ENCODE measurements at places on chromosomes 4 and X. TPM values are rescaled to one million over a fixed set of nuclear protein-coding genes. Genes with fewer than 3 reads are reported as not detected.

GRCh38 chr4:12206091-12206490, 777.4 kb upstream of the HS3ST1 start:
- no peak for DNase-seq

DNA sequence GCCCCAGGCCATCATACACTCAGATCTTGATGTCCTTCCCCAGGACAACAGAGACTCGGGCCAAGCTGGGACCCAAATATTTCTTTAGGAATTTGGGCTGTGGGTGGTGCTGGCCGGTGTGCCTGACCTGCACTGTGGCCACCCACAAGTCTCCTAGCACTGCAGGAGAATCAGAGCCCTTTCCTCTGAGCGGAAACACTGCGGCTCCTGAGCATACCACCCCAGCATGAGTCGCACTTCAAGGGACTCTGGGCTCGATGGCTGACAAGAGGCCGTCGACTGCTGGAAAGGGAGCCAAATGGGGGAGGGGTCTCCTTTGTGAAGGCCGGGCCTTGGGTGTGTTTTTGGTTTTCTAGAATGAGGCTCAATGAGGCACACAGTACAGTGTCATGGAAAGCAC, 13.0 kb upstream of the IRAK1 start:
- DNase-seq, result no peak

DNA sequence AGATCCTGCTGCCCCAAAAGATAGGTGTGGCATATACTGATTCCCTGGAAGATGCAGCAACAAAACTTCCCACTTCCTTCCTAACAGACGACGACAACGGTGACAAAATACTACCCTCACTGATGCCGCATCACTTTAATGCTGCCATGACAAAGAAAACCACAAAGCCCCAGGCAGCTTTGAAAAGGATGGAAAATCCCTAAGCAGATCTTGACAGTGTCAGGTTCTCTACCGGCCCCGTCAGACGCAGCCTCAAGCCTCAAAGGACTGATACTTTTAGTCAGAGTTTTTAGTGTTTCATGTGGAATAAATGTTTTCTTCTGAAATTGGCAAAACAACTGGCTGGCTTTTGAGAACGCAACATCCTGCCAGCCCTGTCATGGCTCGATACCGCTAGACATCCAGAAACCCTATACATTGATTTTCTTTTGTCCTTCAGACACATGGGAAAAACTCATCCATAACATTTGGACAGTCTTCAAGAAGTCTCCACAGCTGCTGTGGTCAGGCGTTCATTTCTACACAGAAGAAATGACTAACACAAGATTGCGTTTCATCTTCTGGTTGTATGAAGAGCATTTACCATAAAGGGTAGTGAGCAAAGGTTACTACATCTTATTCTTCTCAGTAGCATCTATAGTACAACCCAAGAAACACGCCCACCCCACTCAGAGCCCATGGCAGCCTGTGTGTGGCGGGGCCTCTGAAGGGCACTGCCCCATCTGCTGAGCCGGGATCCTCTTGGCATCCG, 60.1 kb downstream of the GATB start:
- no peak for DNase-seq

GRCh38 chr4:144338148-144338547, 197.6 kb upstream of the GYPA start:
- DNase-seq, result no peak

GRCh38 chr4:74157154-74157553, 764 bp upstream of the MTHFD2L start:
- no peak for DNase-seq

GRCh38 chr4:151605215-151605614, 155.6 kb downstream of the GATB start:
- no peak for DNase-seq

DNA sequence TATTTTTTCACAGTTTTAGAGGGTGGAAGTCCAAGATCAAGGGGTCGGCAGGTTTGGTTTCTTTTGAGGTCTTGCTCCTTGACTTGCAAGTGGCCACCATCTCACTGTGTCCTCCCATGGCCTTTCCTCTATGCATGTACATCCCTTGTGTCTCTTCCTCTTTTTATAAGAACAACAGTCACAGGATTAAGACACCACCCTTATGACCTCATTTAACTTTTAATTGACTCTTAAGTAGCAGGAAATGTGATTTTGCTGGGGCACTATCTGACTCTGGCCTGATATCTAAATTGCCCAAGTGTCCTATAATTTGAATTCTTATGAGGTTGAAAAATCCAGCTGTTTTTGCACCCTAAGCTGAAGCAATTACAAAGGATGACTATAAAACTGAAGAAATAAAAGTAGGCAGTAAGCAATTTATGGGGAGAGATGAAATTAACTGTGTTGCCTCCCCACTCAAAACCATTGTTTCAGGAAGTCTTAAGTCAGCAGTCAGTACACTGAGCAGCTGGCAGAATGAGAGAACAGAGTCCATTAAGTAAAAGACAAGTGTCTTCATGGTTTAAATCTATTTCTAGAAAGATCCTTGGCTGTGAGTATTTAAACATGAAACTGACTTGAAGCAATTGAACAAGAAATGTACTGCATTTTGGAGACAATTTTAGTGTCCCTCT, 601.3 kb downstream of the SPRY1 start:
- no peak for DNase-seq

GRCh38 chr4:20682853-20683252, 17.4 kb upstream of the PACRGL start:
- DNase-seq, result no peak

GRCh38 chr4:146212781-146213180, 1.6 kb upstream of the REELD1 start:
- DNase-seq, result no peak

DNA sequence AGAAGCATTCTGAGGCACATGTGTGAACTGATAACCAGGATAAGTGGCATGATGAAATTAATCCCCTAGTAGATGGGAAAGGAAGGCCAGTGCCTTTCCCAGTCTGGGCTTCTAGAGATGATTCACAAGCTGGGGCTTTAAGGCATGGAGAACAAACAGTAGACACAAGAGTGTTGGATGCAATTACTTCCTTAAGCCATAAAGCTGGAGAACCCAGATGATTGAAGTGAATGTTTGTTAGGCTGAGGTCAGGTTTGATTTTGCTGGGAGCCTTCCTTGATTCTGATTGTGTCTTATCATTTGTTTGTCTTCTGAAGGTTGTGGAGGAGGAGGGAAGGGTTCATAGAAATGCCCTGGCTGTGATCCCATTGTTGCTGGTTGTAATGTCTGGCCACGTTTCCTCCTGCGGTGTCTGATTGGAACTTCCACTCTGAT, 125.2 kb downstream of the NHS start:
- no peak for DNase-seq

DNA sequence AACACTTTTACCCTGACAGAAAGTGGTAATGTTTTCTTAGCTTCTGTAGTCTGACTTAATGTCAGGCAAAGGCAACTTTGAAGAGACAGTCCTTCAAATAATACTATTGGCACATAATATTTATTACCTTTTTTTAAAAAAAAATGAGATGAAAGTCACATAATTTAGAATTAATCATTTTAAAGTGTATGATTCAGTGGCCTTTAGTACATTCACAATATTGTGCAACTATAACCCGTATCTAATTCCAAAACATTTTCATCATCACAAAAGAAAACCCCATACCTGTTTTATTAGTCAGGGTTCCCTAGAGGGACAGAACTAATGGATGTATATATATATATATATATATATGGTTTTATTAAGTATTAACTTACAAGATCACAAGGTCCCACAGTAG, 94.8 kb upstream of the TEX13A start:
- no peak for DNase-seq

- DNase-seq, result no peak
Observed at GRCh38 chr4:152880263-152880662, 55.9 kb upstream of the FHDC1 start.

DNA sequence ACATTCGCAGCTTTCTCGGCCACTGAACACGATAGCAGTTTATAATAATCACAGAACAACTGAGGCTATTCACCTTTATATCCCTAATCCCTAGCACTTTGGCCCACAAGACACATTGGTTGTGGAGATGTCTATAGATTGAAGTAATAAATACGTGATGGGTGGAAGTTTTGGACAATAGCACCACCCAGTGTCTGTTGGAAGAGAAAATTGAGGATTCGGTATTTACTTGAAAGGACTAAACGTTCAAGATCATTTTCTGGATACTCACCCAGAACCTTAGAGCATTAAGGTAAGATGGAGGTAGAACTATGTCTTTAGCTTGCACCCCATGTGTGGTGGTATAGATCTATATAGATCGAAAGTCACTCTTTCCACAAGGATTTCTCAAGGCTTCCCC, 787 bp upstream of the TMSB15A start:
- DNase-seq, result no peak

GRCh38 chr4:30866907-30867306, 146.7 kb downstream of the PCDH7 start:
- no peak for DNase-seq

DNA sequence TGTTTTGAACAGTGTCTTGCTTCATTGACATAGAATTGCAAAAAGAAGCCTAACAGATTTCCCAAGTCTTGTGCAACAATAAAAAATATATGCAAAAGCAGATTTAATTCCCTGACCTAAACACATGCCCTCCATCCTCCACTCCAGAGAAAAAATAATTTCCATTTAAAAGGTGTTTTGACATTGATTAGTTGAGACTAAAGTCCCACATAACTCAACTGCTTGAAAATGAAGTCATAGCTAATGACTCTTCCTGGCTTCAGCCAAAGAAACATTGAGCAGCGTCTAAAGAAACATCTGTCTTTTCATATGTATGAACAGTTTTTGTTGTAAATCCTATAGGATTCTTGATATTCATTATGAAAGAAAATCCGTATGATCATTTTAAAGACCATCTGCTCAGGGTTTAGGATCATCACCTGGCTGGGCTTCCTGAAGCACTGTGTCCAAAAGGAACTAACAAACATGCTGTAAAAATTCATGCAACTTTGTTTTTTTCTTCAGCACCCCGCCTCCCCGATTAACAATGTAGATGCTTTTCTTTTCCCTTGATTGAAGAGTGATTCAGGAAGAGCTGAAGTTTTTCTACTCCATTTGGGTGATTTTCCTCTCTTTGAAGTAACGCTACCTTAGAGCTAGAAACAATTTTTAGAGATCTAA, 273.4 kb downstream of the HS3ST1 start:
- no peak for DNase-seq

DNA sequence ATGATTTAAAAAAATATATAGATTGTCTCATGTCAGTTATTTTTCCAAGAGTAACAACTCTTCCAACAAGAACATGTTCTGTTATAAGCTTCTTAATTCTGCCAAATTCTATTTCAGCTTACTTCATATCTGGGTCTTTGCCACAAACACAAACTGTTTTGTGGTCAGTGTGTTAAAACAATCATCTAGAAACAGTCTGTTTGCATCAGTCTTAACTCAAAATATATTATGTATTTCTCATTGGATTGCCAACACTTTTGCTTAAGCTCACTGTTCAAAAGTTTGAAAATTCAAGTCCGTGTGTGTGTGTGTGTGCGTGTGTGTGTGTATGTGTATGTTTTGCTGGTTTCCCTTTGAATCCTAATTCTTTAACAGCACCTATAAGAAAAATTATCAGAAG, 752.3 kb upstream of the NDST4 start:
- DNase-seq, result no peak

- DNase-seq, result no peak
Observed at GRCh38 chrX:5730556-5730955, 498.1 kb downstream of the NLGN4X start.

SERPINA7 gene
- not detected for total RNA-seq

CSAG3 gene
- total RNA-seq, result not detected

PHKA1 gene
- 26.2 TPM for total RNA-seq

PHF8 gene
- total RNA-seq, result 12.1 TPM

ABHD18 gene
- total RNA-seq, result 14.7 TPM

MOB1B gene
- 15.6 TPM for total RNA-seq

GBA3 gene
- not detected for total RNA-seq

ASB9 gene
- total RNA-seq, result 1.1 TPM

FOXR2 gene
- total RNA-seq, result not detected

UBQLN2 gene
- total RNA-seq, result 35.2 TPM
